ENCODE measurements at places on chromosomes 5 and 9.

DNA sequence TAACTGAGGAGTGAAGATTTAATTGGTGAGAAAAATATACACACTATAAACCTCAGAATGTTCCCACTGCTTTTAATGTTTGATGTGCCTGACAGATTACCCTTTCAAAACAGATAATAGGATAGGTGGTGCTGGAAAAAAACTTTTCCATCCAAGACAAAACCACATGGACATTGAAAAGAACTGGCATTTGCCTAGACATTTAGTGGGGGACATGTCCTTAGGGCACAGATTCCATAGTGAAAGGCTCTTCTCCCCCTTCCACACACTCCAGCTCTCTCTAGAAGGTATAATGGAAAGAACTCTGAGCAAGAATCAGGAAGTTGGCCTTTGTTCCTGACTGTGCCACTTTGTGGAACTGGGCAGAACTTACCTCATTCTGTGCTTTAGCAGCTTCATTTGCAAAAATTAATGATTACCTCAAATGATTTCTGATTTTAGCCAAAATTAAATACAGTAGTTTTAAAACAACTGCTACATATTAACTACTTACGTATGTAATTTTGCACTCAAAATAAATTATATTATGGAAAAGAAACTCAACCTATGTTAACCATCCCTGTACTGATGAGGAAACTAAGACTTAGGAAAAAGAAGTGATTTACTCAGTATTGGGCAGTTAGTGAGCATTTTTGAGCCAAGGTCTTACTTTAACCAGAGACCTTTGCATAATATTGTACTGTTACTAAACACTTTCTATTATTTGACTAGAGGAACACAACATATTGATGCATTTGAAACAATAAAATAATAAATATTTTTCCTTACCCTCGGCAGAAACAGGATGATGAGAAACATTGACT lies 43.3 kb downstream of the TMC1 start:
- no peak for DNase-seq

GRCh38 chr5:75550597-75550996 lies 38.9 kb downstream of the POLK start:
- DNase-seq: no peak

DNA sequence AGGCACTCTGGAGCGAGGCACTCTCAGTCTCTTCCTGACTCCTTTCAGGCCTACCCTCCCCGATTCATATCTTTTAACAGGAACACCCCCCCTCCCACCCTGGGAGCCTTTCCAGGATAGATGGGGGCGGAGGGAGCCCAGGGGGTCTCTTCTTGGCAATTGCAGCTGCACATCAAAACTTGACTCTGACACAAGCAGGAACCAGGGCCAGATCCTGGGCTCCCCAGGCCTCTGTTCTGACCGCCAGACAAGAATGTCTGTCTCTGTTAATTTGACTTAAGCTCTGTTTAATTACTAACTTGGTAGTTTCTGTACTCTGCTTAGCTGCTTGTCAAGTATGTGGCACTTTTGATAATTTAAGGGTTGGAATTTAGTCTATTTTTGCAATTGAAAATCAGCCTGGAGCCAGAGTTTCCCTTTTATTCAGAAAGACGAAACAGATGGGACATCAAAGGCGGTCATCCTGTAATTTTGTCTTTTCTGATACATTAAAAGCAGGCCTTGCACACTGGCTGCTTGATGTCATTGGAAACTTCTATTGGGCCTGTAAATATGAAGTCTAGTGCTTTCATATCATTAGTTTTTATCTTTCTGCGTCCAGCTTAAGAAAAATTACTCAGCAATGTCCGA lies 43.3 kb downstream of the ACTL7B start:
- no peak for DNase-seq

DNA sequence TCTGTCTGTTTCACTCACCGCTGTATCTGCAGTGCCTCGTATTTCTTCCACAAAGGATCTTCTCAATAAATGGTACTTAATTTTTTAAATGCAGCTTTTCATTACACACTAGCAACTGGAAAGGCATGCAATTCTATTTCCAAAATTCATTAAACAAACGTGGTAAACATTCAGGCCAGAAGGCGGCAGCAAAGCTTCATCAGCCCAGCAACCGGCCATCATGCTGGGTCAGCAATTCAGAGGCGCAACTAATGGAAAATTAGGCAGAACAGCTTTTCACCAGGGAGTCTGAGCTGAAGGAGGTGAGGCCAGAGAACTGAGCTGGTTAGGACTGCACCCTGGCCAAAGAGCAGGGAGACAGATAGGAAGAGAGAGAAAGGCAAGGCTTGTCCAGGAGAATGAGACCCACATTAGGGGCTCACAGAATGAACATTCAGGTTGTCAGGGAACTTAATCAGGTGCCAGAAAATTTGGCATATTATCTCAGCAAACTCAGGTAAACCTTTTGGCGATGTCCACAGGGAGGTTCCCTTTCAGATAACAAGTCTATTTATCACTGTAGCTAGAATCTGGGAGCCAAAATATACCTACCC lies 17.7 kb upstream of the RNF180 start:
- peak; percentile 19 for DNase-seq

GRCh38 chr5:34842554-34842953 lies 3.6 kb downstream of the TTC23L start:
- DNase-seq: no peak

DNA sequence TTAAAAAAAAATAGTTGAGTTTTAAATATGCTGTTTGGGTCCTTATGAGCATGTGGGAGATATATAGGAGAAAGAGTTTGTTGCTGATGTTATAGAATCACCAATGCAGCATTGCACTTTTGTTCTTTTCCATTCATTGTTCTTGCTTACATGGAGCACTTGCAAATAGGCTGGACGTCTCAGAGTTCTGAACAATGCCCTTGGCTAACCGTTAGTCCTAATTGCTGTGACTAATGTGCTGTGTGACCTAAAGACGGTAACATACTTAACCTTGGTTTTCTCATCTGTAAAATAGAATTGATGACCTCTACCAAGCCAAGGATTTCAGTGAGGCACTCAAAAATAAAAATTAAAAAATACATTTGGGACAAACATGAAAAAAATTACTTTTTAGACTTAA lies 29.8 kb downstream of the PIK3R1 start:
- DNase-seq: no peak

- DNase-seq: peak; percentile 35
Measured at GRCh38 chr5:38265546-38266179, 7.3 kb downstream of the EGFLAM start.

GRCh38 chr5:1302258-1302657 lies 7.4 kb upstream of the TERT start:
- DNase-seq: no peak

DNA sequence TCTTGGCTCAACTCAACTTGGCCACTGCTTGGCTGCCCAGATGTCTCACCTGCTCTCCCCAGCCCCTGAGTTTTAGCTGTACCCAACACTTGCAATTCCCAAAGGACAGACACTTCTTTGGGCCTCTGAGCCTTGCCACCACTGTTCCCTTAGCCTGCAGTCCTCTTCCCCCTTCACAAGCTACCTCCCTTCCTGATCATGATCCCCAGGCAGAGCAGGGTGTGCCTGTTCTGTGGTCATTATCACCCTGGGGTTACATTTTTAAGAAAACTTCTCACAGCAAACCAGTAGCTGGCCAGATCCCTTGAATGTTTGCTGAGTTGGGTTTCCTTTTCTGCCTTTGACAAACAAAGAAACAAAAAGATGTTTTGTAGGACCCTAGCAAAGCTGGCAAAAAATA lies 87.5 kb upstream of the PRRC1 start:
- DNase-seq: no peak
